Esophagus squamous epithelium (tissue), 5 donors: ENCODE measurements at places on chromosomes 4 and X.

GRCh38 chr4:124183926-124184325 is 528.6 kb downstream of the ANKRD50 start:
- no peak for DNase-seq

DNA sequence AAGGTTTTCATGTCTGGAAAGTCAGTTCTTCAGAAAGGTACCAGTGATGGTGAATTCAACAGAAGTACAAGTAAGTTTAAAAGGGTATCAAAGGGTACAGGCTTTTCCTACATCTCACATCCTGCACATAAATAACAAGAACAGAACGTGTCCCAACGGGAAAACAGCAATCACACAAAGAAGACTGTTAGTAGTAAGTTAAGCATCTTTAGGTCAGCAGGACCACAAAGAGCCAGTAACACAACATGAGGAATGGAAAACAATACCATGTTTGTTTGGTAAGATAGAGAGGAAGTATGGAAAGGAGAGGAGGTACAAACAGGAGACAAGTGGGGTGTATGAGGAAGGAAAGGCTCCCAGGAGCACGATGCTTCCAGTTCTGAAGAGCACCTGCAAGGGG is 43.2 kb downstream of the SAT1 start:
- no peak for DNase-seq

DNA sequence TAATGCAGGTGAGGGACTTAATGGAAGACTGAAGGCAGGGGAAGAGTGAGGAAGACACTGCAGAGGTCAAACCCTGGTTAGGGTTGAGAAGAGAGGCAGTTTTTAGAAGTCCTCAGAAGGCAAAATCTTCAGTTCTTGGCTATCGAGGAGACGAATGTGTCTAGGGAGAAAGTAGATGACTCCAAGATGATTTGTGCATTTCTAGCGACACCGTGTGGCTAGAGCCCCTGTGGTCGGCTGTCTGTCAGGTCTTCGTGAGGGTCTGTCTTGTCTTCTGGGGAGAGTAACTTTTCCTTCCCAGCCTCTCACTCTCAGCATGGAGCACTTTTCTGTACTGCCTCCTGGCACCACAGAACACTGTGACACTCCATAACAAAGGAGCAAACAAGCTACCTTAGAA is 458.1 kb downstream of the STIM2 start:
- no peak for DNase-seq

DNA sequence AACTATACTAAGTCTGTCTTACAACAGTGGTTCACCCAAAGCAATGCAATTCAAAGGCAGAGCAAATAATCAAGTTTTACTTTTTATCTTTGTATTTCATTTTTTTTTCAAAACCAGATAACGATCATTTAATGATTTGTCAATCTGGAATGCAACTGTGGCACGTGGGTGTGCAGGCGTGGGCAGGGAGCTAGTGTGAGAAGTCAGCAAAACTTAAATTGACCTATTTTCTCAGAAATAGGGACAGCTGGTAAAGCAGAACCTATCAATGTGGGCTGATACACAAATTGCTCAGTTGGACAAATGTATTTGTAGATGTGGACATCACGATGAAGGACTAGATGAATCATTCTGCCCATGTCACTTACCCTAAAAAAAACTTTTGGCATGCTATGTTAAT is 105.6 kb downstream of the CBLL2 start:
- DNase-seq: no peak
